ENCODE measurements at places on chromosomes 16 and 17.

DNA sequence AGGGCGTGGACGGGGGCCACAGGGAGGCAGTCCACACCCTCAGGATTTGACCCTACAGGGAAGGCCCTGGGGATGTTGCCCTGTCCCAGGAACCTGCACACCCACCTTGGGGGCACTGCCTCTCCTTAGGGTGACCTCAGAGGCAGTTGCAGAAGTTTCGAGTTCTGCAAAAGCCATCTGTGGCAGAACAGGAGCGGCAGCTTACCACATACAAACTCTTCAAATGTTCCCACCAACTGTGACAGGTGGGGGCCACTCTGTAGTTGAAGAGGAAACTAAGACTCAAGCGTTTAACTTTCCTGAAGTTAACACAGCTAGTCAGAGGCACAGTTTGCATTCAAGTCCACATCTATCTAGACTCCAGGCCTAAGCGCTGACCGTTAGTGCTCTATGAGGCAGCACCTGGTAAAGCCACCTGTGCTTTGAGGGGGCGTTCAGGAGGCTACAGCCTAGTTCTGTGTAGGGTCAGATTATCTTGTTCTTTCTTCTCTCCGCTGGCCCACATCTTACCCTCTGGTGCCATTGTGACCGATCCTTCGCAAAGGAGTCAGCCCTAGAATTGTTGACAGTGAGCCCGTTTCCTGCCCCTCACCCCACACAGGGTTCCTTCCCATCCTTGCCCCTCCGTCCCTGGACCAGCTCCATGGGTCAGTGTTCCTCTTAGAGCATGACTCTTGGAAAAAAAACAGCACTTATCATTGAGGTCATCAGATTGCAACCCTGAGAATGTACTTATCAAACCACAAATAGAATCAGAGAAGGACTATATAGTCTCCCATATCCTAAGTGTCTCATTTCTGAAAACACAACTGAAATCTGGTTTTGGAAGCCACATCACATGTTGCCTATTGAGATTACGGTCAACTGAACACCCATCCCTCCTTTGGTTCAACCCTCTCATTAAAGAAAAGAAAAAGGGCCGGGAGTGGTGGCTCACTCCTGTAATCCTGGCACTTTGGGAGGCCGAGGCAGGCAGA is 45.4 kb downstream of the CDH1 start:
- DNase-seq = no peak

DNA sequence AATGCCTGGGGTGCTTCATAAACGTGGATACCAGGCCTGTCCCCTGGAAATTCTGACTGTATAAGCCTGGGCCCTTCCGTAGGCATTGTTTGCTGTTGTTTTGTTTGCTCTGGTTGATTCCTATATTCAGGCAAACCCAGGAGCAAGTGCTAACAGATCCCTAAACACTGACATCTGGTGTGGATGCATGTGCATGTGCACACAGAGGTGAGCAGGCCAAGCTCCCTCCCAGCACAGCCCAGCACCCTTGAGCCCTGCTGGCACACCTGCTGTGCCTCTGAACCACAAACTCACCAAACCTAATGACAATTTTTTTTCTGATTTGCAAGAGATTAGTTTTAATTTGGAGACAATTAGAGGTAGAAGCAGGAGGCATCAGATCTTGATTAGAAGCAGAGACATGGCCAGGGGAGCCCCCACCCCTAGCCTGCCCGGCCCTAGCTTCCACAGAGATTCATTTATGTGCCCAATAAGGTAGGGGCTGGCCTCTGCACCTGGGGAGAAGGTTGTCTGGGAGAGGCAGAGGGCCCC is 40.4 kb downstream of the TMEM132E start:
- DNase-seq = no peak

DNA sequence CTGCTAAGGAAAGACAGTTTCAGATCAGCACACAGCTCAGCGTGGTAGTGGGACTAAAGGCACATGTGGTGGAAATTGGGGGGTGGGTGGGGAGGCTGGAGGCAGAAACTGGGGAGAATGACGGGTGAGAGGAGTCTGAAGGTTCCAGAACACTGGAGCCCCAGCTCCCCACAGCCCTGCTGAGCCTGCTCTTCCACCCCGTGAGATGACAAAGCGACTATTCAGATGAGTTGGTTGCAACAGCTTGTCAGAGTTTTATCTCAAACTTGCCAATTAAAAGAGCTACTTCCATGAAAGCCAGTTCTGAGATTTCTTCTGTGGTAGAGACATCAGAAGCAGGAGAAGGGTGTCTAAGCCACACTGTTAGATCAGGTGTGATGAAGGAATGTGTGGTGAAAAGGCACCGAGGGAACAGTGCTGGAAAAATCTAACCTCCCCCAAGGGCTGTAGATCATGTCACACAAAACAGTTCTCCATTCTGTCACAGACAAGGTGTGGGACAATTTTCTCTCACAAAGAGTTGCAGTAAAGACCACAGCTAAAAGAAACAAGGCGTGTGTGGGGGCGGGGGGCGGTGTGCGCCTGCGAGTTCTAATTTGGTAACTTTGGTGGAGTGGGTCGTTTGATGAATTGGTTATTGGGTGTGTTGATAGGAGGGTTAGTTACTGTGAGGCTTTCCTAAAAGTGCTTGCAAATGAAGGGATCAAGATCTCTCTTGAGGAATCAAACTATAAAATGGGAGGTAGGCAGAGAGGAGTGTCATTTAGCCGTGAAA is 39.0 kb downstream of the CCDC182 start:
- no peak for DNase-seq

GRCh38 chr16:67415872-67416793 is at the start of gene ZDHHC1:
TSS of gene ZDHHC1 (minus strand) at chr16:67416477. CDS start at chr16:67407775, 8,702 bp downstream.
- DNase-seq = peak; percentile 26

- DNase-seq = no peak
These were observed 13.3 kb upstream of the SDK2 start for GRCh38 chr17:73657473-73658116.

GRCh38 chr17:21379080-21379711 is 3.0 kb downstream of the KCNJ12 start:
- DNase-seq = no peak

DNA sequence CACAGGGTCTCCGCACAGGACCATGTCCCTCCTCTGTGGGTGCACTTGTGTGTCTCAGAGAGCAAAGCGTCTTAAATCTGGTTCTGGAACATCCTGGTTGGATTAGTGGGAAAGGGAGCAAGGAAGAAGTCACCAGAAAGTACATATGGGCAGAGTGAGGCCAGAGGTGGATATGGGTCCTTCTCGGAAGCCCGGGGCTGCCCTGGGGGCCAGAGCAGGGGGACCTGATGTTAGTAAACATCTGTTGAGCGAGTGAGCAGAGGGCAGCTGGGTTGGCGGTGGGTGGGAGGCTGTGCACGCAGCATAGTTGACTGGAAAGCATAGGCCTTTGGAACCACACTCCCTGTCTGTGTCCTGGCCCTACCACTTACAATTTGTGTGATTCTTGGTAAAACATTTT is 22.7 kb downstream of the UNC13D start:
- no peak for DNase-seq

- no peak for DNase-seq
These were observed 32.7 kb upstream of the RPH3AL start for GRCh38 chr17:385178-385835.

GRCh38 chr16:28192806-28193529 is 18.8 kb downstream of the XPO6 start:
- DNase-seq = peak; percentile 73

DNA sequence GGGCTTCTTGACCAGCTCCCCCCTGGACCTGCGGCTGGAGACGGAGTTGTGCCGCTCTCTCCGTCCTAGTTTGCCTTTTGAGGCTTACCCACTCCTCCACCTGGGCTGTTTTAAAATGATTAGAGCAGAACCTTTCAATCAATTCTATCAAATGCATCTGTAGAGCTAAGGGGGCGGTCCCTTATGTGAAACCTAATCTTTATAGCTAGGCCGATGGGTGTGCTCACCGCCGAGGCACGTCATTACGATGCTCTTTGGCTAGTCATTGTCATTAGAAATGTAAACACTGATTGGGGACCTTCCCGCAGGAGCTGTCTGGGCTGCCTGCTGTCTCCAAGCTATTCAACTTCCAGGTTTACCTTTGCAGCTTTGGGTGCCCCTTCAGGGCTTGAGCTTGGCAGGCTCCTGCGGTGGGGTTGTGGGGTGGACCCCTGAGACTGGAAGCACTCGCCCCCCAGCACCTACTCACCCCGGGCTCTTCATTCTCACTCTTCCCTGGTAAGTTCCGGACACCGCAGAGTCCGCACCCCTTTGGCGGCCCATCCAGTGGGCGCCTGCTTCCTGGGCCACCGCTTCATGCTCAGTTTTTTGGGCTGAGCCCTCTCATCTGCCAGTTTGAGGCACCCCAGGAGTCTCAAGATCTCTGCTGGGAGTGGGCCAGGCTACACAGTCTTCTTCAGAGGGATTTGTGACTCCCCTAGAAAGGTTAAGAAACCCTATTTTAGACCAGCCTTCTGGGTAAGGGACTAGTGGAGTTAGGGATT is 20.9 kb upstream of the IL17C start:
- DNase-seq = no peak

DNA sequence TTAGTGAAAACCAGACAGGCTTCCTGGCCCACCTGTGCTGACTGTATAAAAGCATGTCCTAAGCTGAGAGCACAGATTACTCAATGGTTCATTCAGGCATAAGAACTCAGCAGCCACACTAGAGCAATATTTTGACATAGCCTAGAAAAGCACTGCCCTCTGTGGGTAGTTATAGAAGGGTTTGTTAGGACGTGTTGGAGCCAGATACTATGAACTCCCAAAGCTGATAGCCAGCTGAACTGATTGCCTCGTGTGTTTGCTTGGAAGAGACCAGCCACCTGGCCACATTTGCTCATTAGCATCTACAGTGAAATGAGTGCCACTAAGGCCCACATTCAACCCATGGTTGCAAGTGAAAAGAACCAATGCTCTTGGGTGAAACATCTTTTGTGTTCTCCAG is 30.8 kb upstream of the ABCA5 start:
- no peak for DNase-seq

DNA sequence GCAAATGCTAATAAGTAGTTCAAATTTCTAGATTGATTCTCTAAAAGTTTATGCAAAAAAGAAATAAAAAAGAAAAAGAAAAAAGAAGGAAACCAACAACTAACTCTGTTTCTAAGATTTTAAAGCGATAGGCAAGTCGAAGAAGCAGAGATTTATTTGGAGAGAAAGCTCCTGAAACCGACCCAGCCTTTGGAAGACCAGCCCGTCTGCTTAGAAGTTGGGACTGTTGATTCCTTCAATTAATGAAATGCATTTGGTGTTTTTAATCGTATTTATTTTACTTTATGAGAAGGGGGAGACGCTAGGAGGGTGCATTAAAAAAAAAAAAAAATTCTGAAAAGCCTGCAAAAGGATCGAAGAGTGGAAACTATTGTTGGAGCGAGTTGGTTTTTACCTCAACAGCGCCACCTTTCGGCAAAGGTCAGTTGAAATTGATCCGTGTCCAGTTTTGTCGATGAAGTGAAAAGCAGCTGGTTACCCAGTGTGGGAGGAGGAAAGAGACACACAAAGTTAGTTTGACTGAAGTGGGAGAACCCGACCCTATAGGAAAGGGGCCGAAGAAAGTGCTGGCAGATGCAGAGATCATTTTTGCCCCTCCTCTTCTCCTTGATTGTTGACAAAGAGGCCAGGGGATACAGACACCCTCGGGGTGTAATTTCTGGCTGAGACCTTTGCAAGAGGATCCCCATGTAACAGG is 1.5 kb upstream of the MAF start:
- peak; percentile 58 for DNase-seq

DNA sequence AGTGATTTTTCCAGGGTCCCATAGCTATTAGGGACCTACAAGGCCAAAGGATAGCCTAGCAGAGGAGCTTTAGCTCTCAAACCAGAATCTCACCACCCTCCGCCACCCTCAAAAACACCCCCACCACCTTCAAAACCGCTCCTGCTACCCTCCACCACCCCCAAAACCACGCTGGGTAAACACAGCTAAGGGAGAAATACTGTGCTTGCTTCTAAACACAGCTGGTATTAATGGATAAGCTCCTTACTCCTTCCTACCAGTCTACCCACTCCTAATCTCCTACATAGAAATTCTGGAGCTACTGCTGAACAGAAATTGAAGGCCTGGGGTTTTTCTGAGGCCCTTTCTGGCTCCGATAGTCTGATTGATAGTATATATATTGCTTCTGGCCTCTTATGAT is 2.2 kb upstream of the LPCAT2 start:
- DNase-seq = no peak

GRCh38 chr16:85629326-85629725 is 16.2 kb downstream of the GSE1 start:
- no peak for DNase-seq

GRCh38 chr16:88026964-88027938 is 76.0 kb downstream of the BANP start:
- DNase-seq = no peak

DNA sequence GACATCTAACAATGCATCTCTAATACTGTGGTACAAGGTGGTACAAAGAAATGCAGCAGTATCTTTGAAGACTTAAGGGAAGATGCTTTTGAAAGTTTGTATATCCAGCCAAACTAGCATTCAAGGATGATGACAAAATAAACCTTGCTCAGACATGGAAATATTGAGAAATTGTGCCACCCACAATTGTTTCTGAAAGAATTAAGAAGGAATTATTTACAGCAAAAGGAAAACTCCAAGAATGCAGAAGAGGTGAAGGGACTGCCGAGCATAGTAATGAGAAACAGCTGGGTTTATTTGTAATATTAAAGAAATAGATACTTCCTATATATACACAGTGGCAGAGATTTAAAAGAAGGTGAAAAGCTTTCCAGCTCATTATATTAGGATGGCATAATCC is 29.5 kb downstream of the PMFBP1 start:
- no peak for DNase-seq

- peak; percentile 39 for DNase-seq
These were observed 1.7 kb upstream of the PGAP6 start for GRCh38 chr16:383326-384051.

DNA sequence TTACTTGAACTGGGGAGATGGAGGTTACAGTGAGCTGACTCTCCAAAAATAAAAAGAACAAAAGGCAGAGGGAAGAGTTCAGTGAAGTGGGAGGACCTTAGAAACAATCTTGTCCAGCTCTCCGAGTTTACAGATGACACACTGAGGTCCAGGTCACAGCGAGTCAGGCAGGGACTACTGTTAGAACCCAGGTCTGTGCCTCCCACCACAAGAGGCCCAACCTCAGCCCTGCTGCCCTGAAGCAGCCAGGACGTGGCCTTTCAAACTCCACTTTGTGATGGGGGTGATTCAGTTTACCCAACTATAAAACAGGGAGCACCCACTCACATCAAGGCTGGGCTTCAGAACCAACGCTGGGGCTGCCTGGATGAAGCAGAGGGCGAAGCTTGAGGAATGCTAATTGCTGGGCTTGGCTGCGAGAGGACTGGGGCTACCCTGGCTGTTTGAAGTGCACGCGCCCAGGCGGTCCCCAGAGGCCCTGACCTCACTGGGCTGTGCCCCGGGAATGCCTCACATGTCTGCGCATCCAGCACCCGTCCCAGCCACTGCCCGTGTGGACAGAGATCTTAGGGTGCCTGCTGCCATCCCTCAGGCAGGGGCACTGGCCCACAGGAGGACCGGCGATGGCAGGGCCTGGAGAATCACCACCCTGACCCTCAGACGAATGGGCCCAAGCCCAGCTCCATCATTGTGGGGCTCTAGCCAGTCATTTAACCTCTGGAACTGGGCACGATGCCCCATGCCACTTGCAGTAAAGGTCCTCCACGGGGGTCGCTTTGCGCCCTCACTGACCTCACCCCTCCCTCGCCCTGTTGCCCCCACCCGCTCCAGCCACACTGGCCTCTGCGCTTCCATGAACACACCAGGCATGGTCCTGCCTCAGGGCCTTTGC is 11.4 kb downstream of the SLC5A10 start:
- DNase-seq = no peak

- no peak for DNase-seq
These were observed 197.1 kb downstream of the KCNJ2 start for GRCh38 chr17:70366386-70366785.
